NCI-H187 treated with DMSO at 0.1 percent for 48 hours (cell line): ENCODE measurements at places on chromosomes 3 and 15.

- DNase-seq, result no peak
Observed at GRCh38 chr3:19891740-19892139, 42.3 kb downstream of the EFHB start.

DNA sequence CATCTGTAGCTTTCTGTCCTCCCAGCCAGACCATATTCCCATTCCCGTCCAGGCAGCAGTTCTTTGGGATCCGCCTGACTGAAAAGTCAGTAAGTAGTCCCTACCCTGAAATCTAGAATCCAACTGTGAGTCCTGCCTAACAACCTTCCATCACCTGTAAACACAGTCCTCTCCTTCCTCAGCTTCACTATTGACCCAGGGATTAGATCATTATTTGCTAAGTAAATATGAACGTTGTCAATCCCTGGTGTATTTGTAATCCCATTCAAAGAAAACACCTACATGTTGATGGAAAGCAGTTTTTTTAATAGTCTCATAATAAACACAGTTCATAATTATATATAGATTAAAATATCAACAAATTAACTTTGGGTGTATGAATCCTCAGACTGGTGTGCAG, 732 bp downstream of the SAXO2 start:
- no peak for DNase-seq

- DNase-seq, result no peak
Observed at GRCh38 chr15:50938525-50938924, 30.0 kb downstream of the AP4E1 start.

GRCh38 chr15:101528917-101529299, 39.4 kb upstream of the PCSK6 start:
- DNase-seq, result no peak

GRCh38 chr15:40307421-40308211, at the start of gene PLCB2:
Gene PLCB2 (minus strand): TSS chr15:40307935. CDS start chr15:40307672, 263 bp downstream.
- no peak for DNase-seq

GRCh38 chr15:95326431-95327182, 1003.9 kb upstream of the NR2F2 start:
- DNase-seq, result no peak

DNA sequence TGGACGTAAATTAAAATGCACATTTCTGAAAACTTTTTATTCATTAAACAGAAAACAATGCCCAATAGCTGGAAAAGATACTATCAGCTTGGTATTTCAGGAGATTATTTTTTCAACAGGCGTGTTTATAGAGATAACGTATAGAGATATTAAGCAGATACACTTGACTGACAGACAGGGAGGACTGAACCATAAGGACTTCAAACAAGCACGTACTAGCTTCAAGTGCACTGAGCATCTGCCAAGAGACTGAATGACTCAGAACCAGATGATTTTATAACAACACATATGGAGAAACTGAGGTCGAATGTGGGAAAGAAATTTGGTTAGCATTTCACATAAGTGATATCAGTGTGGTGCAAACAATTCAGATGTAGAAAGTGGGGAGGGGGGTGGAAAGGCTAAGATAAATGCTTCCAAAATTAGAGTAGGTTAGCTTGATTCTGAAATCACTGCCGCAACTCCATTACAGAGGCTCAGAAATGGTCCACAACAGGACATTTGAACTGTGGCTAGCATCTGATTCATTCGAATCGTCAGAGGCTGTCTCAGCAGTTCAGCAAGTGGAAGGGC, 103.5 kb downstream of the SEMA6D start:
- no peak for DNase-seq

DNA sequence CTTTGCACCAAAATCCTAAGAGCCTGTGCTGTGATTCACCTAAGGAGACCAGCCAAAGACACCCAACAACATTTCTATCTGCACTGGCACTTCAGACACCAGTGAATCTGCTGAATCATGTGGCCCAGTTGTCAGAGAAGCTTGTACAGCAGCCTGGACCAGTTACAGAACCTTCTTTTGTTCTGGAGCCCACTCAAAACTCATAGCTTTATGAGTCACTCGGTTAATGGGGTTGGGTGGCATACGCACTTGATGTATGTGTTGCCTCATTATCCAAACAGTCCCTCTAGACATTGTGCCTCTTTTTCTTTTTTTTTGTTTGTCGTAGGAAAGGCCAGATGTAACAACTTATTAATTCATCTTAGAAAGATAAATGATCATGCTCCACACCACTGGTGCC, 25.6 kb upstream of the GOLGA6L2 start:
- DNase-seq, result no peak

DNA sequence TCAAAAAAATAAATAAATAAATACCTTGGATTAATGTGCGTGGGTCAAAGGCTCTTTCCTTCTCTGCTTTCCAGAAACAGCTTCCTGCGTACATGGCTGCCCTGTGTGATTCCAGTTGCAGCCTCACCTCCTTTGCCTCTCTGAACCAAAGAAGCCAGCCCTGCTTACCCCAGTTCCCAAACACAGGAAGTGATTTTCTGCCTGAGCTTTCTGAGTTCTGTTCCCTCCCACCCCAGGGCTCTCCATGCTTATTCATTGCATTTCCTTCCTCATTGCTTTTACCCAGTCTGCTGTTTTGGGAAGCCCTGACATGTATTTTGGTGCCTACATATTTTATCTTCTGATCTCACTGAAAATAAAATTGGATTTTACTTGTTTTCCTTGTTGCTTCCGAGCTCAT, 15.4 kb downstream of the ZSCAN2 start:
- no peak for DNase-seq

GRCh38 chr15:91895051-91895450, 41.5 kb downstream of the SLCO3A1 start:
- no peak for DNase-seq

DNA sequence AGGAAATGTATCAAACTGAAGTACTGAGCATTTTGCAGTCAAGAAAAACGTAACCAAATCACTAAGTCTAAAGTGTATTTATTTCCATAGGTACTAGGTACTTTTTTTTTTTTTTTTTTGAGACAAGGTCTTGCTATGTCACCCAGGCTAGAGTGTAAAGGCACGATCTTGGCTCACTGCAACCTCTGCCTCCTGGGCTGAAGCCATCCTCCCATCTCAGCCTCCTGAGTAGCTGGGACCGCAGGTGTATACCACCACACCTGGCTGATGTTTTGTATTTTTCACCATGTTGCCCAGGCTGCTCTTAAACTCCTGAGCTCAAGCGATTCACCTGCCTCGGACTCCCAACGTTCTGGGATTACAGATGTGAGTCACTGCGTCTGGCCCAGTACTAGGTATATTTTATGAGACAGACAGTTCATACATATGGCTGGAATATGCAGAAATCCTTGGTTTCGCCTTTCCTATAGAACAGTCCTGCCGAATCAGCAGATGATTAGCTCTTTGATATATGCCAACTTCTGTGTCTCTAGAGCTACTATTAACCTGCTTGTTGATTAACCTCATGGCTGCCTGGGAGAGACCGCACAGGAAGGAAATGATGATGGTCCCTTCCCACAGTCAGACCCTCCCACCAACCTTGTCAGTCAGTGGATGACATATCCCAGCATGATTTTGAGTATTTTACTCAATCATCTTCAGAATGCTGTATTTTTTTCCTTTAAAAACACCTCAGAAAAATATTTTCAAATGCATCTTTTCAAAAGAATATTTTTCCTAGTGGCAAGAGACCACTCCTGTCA, 32.3 kb downstream of the TMOD3 start:
- no peak for DNase-seq

GRCh38 chr15:78943692-78944091, 1.2 kb downstream of the CTSH start:
- no peak for DNase-seq

DNA sequence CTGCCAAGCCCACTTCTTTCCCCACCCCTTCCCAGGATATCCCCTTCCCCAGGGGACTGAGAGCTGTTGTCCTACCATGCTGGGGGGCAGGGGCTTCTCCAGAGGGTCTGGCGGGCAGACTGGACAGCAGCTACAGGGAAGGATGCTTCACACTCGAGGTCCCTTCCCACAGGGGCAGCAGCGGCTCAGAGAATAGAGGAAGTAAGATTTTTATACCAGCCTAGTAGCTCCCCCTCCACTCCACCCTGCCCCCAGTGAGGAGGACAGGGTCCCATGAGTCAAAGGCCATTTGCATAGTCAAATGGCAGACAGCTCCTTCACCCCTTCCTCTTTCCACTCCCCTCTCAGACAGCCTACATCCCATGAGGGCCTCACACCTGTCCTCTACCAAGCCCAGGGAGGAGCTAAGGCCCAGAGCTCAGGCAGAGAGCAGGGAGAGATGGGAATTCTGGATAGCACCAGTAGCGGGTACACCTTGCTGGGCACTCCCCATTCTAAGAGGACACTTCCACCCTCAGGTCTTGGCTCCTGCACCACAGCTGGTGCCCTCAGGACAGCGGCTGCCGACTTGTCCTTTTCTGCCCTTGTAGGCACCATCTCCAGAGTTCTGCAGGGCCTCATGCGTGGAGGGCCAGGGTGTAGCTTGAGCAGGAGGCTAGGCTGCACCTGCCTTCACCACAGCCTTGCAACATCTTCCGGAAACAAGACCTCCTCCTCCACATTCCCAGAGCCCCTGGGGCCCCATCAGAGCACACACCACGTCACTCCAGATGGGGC, at the start of gene TLR9:
Gene TLR9 (minus strand): TSS at position 194 of the 777 bp plus-strand sequence. CDS start 116 bp downstream, at position 78.
- no peak for DNase-seq

DNA sequence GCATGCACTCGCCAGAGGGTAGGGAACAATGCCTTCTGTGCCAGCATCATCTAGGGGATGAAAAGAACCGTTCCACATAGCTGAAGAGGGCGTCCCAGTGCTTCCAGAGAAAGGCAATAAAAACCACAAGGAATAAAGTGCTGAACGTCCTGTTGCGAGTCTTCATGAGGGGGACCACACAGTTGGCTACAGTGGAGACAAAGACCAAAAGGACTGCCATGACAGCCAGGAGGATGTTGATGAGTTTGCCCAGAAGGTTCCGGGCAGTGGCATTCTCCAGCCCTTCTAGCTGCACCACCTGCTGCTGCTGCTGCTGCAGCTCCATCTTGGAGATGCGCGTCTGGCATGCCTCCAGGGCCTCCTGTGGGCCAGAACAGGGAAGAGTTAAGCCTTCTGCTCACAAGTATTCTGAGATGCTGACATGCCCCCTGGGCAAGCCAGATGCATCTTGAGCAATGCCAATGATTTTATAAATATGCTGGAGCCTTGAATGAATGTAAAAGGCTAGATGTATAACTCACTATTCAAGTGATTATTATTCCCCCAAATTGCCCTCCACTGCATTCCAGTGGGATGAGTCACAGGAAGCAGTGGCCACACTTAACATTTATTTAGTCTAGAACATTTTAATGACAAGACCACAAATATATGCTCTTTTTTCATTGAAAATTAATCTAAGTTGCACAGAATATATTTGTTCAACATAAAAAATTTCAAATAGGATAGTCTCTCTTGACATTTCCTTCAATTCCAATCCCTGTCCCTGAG, 45.1 kb upstream of the PLXND1 start:
- no peak for DNase-seq
